ENCODE measurements at places on chromosomes 13 and 19.
A peak's percentile ranks its signal among the peaks of the same experiment; 100 is the strongest.

DNA sequence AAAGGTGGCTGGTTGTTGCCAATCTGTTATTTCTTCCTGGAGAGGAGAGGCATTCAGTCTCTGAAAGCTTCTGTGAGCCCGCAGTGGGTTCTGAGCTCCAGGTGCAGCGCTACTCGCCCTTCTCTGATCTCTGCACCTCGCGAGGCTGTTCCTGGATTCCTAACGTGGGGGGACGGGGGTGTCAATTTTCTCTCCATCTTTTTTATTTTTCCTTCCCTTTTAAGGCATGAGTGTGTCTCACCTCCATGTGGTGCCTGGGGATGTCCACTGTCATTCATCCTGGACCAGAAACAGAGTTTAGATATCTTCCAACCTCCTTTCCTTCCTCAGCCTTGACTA lies 626 bp downstream of the ZNF233 start:
- DNase-seq: no peak

GRCh38 chr13:37306778-37307544 lies 201.5 kb upstream of the CSNK1A1L start:
- no peak for DNase-seq

GRCh38 chr13:38685431-38685830 lies 1.4 kb upstream of the FREM2 start:
- DNase-seq: no peak

DNA sequence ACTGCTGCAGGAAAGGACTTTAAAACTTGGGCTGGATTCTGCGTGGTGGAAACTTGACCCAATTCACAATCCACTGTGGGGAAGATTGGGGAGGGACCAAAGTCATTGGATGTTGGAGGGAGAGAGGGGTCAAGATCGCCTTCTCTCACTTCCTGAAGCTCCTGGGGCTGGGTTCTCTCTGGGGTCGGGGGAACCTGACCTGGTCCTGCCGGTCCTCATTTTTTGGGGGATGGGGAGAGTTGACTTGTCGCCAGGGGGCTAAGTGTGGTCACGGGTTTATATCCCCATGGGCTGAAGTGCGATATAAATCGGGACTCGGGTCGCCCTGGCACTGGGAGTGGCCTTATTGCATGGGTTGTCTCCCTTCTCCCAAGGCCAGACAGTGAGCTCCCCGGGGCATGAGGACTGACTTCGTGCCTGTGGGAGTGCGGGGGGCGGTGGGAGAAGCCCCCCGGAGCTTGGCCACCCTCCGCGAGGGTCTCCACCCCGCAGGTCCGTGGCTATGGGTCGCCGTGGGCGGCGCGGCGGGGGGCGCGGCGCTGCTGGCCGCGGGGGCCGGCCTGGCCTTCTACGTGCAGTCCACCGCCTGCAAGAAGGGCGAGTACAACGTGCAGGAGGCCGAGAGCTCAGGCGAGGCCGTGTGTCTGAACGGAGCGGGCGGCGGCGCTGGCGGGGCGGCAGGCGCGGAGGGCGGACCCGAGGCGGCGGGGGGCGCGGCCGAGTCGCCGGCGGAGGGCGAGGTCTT lies 6.3 kb downstream of the ICAM5 start:
- no peak for DNase-seq

DNA sequence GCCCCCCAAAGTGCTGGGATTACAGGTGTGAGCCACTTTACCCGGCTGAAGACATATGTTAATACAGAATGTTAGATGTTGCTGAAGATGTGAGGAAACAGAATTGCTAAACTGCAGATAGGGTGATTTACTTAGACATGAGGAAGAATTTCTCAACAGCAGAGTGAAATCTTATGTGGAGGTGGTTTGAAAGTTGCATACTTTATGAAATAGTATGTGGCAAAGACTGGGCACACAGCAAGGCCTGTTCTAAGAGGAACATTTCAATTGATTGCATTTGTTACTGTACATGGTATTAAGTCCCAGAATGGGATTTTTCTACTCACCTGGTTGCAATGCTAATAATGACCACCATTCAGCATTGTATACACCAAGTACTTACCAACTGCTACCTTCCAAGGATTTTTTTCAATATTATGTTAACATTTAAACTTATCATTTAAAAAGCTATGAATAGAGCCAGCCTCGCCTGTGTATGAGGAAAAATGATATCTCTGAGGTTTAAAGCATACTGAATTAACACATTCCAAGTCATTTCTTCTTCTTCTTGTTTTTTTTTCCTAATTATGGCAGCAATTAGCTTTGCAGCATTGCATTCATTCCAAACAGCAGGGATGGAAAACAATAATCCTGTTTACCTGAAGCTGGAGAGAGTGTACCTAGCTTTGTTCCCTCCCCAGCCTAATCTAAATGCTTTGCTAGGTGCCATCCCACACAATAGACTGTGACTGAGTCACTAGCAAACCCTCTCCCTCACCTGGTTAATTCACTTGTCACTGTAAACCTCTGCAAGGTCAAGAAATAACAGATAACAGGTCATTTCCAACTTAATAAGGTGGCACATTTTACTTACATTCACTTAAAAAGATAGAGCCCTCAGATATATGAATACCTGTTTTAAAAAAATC lies 19.4 kb upstream of the KLF5 start:
- no peak for DNase-seq

DNA sequence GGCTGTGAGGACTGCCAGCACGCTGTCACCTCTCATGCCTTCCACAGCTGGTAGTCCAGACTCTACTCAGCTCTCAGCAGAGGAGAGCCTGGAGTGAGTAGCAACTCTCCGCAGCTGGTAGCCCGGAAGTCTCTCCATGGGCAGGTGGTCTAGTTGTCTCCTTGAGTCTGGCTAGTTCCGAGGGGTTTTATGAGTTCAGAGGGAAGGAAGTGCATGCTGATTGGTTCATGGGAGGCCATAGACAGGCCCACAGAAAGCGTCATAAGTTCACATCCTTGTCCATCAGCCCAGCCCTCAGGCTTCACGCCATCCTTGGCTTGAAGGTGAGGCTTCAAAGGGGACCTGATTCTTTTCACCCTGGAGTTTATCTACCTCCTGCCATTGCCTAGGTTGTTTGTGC lies 2662.4 kb upstream of the PCDH20 start:
- no peak for DNase-seq

DNA sequence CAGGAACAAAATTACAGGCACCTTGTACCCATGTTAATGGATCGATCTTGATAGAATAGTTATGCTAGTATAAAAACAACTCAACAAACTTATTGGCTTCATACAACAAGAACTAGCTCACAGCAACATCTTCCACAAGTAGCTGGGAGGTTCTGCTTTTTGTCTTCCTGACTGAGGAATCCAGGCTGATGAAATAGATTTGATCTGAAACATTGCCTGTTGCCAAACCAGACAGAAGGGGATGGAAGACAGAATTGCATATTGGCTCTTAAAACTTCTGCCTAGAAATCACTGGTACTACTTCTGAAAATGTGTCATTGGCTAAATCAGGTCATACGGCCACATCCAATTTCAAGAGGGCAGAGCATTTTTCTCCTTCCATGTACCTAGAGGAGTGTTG lies 267.3 kb downstream of the RFC3 start:
- DNase-seq: no peak

GRCh38 chr19:8416796-8417195 lies 3.7 kb downstream of the MARCHF2 start:
- DNase-seq: no peak

GRCh38 chr19:54191011-54191810 lies at the start of gene TSEN34:
Gene TSEN34, plus strand, starts transcription at chr19:54191308. Its CDS starts 57 bp downstream, at chr19:54191365.
- peak; percentile 78 for DNase-seq

- no peak for DNase-seq
Measured at GRCh38 chr13:91278291-91278690, 69.2 kb upstream of the MIR17HG start.

DNA sequence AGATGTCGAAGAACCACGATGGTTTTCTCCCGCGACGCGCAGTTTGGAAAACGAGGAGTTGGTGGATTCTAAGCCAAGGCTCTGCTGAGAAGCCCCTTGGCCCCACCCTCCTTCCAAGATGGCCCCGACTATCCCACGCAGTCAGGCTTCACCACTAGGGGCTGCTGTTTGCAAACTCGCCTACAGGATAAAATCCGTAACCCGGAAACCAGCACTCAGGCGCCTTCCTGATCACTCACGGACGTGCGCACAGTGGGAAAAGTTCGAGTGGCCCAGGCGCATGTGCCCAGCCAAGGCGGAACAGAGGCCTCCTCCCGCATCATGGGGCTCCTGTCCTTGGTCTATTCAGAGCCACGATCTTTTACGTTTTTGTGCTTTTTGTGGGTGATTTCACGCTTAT lies 19.2 kb upstream of the UQCR11 start:
- no peak for DNase-seq

GRCh38 chr13:54390841-54391240 lies 1362.2 kb downstream of the OLFM4 start:
- no peak for DNase-seq

GRCh38 chr19:57934820-57935665 lies at the start of gene ZNF418:
Gene ZNF418, minus strand, starts transcription at chr19:57935402. Its CDS starts 1,580 bp downstream, at chr19:57933822.
- no peak for DNase-seq

DNA sequence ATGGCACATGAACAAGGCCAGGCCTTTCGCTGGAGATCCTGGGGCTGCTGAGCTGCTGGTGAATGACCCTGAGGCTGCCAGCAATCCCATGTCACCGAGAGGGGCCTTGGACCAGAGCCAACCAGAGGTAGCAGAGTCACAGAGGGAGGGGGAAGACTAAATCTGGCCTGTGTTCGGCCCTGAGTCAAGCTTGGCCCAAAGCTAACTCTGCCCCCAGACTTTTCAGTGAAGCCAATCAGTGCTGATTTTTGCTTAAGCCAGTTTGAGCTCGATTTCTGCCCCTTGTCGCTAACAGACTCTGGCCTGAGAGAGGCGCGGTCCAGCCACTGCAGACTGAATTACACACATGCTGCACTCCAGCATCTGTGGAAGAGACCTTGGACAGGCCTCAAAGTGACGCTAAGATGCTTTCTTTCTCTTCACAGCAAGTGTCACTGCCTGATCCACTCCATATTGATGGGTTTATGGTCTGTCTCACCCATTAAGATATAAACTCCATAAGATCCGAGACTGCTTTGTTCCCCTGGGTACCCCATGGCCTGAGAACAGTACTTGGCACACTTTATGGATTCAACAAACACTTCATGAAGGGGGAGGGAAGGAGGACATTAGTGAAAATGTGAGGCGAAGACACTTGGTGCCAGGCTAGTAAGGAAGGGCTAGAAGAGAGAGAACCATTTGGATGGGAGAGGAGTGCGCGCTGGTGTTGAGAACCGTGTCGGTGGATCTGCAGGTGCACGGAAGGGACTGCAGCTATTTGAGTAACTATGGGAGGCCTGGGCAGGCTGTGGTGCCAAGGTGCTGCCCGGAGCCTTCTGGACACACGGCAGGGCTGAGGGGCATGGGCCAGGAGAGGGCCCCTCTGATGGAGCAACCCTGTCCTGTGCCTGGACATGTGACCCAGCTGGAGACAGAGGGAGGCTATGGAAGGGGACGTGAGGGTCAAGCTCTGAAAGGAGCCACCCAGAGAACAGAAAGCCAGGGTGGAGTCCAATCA lies 17.6 kb downstream of the RANBP3 start:
- no peak for DNase-seq

GRCh38 chr13:30159446-30159839 lies 147.9 kb downstream of the KATNAL1 start:
- no peak for DNase-seq

DNA sequence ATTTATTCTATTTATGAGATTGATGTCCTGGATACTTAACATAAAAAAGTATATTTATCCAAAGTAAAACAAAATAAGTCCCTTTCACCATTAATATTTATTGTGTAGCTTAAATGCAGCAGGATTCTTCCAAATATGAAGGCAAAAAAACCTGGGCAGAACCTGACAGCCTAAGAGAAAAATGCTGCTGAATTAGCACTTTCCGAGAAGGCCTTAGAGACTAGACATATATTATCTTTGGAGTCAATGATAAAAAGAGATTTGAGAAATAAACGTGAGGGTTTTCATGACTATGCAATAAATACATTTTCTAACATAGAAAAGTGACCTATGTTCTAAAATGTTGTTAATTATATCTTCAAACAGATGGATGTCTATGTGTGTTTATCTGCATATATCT lies 566.9 kb downstream of the PCDH9 start:
- no peak for DNase-seq

DNA sequence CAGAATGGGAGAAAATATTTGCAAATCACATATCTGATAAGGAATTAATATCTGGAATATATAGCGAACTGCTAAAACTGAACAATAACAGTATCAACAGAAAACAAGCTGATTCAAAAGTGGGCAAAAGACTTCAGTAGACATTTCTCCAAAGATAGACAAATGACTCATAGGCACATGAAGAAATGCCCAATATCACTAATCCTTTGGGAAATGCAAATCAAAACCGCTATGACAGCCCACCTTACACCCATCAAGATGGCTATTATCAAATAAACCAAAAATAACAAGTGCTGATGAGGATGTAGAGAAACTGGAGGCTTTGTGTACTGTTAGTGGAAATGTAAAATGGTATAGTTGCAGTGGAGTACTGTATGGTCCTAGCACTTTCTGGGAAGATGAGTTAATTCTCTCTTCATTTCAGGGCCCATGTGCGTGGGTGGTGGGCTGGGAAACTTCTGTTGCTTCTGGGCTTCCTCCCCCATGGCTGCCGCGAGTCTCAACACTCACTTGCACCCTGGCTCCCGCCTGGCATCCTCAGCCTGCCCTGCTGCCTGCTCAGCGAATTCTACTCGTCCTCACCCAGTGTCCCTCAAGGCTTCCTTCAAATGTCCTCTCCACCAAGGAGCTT lies 12.4 kb upstream of the GJA3 start:
- DNase-seq: no peak

DNA sequence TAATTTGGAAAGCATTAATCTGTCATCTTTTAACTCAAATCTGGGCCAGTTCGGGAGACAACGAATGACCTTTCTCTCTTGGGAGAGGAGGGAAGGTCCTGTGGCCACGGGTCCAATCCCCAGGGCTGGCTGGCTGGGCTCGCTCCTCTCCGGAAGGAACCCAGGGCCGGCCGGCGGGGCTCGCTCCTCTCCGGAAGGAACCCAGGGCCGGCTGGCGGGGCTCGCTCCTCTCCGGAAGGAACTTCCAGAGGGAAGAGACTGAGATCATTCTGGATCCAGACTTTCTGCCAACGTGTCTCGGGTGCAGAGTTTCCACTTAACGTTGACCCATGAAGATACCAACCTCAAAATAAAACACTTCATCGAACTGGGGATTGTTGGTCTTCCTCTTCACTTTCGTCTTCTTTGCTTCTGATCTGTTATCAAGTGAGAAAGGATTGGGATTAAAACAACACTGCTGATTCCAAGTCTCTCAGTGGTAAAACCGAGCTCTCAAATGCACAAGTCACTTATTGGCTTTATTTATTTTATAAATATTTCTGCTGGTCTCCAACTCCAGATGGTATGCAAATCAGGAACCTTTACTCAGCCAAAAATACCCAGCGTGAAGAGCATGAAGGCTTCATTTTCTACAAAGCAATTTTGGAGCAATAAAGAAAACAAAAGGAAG lies 53.3 kb upstream of the C13orf46 start:
- DNase-seq: no peak

GRCh38 chr13:52127783-52128702 lies 830 bp downstream of the NEK5 start:
- no peak for DNase-seq

- DNase-seq: no peak
Measured at GRCh38 chr19:16957151-16957701, 68.4 kb downstream of the F2RL3 start.

GRCh38 chr13:43196750-43197370 lies 173.5 kb downstream of the DNAJC15 start:
- no peak for DNase-seq

GRCh38 chr19:21751384-21751783 lies 16.0 kb downstream of the ZNF100 start:
- DNase-seq: no peak
